ENCODE measurements at places on chromosomes 4 and X.

GRCh38 chr4:142741995-142742394, 104.1 kb downstream of the INPP4B start:
- no peak for DNase-seq

DNA sequence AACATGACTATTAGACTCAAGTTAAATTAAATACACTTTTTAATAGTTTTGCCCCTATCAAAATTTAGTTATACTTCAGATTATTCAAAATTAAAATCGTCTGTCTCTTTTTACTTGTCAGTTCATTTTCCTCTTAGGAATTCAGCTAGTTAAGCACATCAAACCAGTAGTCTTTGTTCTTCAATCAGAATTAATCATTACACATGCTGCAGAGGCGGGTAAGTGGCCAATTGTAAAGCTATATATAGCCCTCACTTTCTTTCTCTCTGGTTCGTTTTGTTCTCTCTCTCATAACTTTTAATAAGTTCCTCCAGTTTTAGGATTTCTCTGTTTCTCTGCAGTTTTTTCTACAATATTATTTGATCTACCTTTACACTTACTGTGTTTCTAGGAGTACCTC, 359.1 kb upstream of the PABPC4L start:
- DNase-seq: no peak

DNA sequence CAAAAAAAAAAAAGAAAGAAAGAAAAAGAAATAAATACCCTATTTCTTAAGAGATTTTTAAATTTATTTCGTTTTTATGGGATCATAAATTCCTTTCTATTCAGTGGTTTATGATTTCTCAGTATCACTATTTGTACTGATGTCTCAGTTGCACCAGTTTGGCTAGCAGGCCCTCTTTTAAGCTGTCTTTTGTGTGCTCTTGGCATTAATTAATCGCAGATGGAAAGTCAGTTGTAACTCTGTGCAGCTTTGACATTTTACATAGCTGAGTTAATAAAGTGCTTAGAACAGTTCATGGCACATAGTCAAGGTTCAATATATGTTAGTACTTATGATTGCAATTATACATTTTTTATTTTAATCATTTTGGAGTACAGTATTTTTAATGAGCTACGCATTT, 123.7 kb upstream of the NUDT6 start:
- DNase-seq: no peak

GRCh38 chr4:88244816-88245579, 39.4 kb downstream of the PPM1K start:
- DNase-seq: no peak

GRCh38 chr4:54700986-54701385, 43.2 kb downstream of the KIT start:
- DNase-seq: no peak

DNA sequence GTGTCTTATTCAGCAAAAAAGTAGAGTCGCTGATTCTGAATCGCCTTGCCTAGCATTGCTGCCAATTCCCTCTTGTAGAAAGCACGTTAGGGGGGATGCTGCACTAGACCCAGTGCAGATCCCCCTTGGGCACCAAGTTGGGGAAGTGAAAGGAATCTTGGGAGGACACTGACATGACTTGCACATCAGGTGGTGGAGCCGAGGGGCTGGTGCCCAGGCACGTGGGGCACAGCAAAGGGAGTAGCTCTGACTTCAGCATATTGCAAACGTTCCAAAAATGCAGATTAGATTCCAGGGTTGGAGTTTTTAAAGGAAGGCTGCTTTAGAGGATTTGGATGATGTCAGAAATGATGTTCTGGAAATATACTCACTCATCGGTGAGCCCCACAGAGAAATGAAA, 47.4 kb upstream of the GPM6B start:
- no peak for DNase-seq

- peak; percentile 1 for DNase-seq
Measured at GRCh38 chr4:175891851-175892250, 79.8 kb upstream of the GPM6A start.

- DNase-seq: no peak
Measured at GRCh38 chrX:33132569-33132968, 78.8 kb downstream of the DMD start.

DNA sequence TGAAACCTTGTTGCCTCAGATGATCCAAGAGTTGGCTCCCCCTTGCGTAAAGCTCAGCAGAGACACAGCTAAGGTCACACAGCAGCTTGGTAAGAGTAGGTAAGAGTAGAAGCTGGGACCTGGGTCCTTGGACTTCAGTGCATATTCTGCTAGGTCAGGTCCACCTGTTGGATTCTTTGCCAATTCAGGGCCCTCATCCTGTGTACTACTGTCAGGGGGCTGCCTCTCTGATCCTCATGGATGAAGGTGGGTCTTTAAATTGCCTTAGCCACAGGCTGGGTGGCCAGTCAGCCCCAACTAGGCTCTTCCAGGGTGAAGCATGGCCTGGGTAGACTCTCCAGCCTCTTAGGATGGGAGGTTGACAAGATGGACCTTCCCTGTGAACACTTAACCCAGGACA, 155.8 kb downstream of the AMMECR1 start:
- DNase-seq: no peak

- DNase-seq: peak; percentile 78
Measured at GRCh38 chr4:17027495-17027894, 129.1 kb upstream of the LDB2 start.

DNA sequence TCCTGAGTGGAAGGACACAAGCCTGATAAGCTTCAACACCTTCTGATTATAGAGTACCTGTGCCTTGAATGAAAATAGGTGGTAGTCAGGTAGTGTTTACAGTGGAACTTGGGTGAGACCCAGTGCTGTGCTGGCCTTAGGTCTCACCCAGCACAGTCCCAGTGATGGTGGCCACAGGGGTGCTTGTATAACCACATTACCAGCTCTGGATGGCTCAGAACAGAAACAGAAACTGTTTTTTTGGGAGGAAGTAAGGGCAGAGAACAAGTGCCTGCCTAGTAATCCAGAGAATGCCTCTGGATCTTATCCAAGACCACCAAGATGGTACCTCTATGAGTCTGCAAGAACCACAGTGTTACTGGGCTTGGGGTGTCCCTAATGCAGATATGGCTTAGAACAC, 171.5 kb upstream of the DIPK2B start:
- DNase-seq: no peak

DNA sequence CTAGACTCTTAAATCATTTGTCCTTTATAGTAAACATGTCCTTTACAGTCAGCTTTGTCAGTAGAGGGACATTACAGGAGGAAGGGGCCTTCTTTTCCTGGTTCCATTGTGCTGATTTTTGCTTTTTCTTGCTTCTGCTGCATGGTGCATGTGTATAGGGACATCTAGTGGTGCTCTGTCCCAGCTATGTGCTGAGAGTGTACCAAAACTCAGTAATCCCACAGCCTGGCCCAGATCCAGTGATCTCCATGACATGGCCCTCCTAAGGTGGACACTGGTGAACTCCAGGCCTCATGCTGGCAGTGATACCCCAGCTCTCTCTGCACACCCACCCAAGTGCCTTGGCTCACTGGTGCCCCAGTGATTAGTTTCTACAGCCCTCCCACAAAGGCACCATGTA, 45.2 kb downstream of the MAGEB17 start:
- DNase-seq: peak; percentile 1

DNA sequence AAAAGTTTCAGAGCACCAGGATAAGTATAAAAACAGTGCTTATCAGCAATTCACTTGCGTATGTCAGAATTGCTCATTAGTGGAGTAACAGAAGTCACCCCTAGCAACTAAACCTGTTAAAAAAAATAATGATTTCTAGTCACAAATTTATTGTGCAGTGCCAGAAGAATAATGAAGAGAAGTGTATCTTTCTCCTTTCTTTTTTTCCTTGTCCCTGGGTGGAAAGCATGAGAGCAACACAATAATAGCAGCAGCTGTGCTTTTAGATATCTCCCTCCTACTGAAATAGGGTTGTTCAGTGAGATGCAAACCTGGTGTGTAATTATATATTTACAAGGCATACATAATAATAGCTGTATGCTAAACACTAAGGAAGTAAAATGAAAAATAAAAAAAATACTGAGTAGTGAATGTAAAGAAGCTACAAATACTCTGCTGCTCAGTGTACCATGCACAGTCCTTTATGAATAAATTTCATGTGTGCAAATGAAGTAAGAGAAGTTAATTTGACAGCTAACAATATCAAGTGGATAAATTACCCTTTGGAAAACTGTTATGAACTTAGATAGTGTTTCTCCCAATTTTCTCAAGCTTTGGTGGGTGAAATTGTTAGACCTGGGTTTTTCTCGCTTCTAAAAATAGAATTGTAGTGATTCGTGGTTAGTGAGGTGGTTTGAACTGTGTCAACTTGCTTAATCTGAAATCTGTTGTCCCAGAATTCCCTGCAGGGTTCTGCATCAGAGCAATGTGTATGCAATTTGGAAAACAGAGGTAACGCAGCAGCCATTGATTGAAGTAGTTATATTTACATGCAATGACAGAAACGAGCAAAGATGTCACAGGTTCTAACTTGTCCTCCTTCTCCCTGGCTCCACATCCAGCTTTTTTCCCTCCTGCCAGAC, 125.7 kb upstream of the NDST3 start:
- DNase-seq: no peak

GRCh38 chr4:93444860-93445259, 383.7 kb upstream of the ATOH1 start:
- no peak for DNase-seq

DNA sequence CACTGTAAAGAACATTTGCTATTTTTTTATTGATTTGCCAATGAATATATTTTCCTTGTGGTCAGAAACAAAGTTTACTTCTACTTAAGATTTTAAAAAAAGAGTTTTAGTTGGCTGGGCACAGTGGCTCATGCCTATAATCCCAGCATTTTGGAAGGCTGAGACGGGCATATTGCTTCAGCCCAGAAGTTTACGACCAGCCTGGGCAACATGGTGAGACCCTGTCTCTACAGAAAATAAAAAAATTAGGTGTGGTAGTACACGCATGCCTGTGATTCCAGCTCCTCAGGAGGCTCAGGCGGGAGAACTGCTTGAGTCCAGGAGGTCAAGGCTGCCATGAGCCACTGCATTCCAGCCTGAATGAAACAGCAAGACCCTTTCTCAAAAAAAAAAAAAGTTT, 36.8 kb downstream of the LRP2BP start:
- DNase-seq: no peak

GRCh38 chr4:117264072-117264471, 178.7 kb upstream of the TRAM1L1 start:
- no peak for DNase-seq

- peak; percentile 85 for DNase-seq
Measured at GRCh38 chr4:176622251-176622948, 170.3 kb downstream of the VEGFC start.

GRCh38 chr4:3783693-3784306, 17.6 kb downstream of the ADRA2C start:
- peak; percentile 93 for DNase-seq
